ENCODE measurements at places on chromosomes 11 and 22.
A peak's percentile ranks its signal among the peaks of the same experiment; 100 is the strongest.

DNA sequence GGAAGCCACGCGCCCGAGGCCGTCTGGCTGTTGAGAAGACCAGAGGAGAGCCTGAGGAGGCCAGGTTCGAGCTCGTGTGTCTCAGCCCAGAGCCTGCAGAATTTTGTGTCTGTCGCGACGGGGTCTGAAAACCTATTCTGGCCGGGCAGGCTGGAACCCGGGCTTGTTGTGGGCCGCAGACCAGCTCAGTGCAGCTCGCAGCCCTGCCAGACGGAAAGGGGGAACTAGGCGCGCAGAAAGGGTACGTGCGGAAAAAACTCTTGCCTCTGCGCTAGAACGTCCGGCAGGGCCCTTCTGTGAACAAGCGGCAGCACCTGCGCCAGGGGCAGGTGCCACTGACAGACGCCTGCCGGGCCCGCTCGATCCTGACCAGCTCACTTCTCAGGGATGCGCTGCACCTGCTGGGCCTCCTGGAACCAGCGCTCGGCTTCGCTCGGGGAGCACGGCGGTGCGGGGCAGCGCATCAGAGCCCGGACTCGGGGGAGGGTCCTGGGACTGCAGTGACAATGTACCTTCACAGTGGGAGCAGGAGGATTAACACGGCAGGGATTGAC lies 409.3 kb downstream of the BRD1 start:
- DNase-seq = no peak

DNA sequence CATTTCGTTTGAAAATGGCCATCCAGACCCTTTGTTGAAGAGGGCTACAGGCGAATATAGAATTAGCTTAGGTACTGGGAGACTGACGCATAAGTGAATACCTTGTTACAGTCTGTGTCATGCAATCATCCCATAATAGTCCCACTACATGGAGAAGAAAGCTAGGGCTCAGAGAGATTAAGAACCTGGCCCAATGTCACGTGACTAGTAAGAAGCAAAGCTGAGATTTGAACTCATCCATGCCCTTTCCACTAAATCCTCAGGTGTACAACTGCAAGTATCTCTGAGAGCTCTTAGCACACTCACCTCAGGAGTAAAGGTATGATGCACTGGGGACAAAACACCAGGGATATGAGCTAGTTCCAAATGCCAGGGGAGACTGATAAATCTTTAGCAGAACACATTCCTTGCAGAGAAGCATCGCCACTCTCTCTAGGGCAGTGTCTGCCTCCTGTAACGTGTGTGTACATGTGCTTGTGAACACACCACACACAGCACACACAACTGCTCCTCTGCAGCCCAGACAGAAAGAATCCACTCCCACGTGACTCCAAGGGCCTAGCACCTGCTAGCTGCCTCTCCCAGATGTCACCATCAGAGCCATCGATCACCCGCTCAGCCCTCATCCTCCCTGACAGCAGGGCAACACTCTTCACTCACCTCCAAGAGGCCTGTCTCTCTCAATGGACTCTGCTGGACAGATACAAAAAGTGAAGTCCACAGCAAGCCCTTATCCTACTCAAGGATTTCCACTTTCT lies 402.8 kb downstream of the NXPE2 start:
- DNase-seq = no peak

GRCh38 chr11:60872124-60872960 lies 5.0 kb downstream of the ZP1 start:
- DNase-seq = no peak

GRCh38 chr11:62796281-62796680 lies 4.5 kb upstream of the TMEM223 start:
- DNase-seq = no peak

GRCh38 chr11:123509737-123510578 lies 79.9 kb downstream of the GRAMD1B start:
- DNase-seq = no peak

- no peak for DNase-seq
Observed at GRCh38 chr11:41659985-41660384, 200.5 kb upstream of the LRRC4C start.

- DNase-seq = no peak
Observed at GRCh38 chr22:48952256-48953102, 875.2 kb downstream of the BRD1 start.

DNA sequence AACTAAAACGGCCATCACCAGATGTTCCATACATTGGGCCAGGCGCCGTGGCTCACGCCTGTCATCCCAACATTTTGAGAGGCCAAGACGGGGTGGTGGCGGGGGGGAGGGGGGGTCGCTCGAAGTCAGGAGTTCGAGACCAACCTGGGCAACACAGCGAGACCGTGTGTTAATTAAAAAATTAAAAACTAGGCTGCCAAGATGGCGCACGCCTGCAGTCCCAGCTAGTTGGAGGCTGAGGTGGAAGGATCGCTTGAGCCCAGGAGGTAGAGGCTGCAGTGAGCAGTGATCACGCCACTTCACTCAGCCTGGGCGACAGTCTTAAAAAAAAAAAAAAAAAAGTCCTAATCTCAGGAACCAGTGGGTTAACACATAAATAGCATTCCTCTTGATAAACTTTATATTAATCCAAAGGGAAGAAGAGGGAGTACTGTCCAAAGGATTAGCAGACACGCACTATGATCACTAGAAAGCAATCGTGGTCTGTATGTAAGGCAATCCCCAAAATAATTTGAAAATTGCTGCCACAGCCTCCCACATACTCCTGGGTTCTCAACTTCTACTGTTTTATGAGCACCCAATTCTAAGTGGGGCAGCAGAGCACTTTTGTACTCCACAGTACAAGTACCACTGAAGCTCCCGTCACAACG lies 604 bp downstream of the PUS3 start:
- no peak for DNase-seq

DNA sequence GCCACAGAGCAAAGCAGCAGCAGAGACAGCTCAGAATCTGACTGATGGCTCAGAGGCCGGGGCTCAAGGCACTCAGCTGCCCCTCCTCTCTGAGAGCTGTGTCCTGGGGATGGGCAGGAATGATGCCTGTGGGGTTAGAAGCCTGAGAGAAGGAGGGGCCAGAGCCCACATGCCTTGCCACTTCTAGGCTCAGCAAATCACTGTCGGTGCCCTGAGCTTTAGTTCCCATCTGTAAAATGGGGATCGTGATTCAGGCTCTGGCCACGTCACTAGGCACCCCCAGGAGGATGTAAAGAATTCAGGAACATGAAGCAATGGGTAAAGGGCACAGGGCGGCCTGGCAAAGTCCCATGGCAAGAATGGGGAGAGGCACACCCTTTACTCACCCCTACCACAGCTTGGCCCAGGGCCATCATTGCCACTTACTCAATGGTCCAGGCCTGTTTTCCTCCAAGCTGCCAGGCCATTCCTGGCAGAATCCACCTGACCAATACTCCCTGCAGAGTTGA lies 3.4 kb upstream of the CDC42EP2 start:
- DNase-seq = no peak

DNA sequence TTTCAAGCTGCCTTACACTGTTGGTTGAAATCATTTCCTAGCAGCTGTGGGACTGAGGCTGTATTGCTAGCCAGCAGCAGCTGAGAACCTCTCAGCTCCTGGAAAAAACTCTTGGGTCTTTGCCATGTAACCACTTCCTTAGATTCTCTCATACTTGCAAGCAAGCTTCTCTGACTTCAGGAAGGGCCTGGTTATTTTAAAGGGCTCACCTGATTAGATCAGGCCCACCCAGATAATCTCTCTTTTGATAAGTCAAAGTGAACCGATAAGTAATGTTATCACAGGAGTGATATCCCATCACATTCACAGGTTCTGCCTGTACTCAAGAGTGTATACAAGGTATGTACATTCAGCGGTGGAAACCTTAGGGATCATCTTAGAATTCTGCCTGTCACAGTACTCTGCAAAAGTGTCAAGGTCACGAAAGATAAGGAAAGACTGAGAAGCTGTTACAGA lies 7.4 kb upstream of the CLPB start:
- DNase-seq = no peak

DNA sequence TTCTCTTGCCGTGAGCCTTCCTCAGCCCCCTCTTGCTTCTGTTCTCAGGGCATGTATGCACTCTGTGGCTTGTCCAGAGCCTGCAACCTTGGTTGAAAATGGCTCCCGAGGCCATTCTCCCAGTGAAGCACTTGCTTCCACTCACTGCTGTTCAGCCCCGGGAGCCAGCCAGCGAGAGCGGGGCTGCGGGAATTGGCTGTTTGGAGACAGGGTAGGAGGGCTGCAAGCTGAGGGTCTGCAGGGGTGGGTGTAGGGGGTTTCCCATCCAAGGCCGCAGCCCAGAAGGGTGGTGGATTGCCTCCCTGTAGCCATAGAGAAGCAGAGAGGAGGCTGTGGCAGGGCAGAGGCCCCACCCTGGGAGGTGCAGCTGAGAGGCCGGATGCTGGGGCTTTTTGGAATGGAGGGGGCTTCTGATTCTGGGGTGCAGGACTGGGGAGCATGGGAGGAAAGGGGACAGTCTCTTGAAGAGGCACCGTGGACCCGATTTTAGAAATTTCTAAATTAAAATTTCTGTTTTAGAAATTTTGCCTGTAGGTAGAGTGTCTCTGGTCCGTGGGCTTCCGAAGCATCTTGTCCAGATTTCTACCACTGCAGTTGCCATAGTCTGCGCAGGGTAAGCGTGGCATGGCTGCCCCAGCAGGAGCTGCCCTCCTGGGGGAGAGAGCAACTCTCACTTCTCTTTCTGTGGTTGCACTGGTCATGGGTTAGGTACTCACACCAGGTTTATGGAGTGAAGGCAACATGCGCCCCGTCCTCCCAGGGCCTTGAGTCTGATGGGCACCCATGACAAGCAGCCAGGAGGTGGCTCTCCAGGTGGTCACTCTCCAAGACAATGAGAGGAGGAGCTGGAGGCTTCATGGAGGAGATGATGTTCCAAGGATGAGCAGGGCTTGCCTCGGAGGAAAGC lies 100.2 kb downstream of the TBC1D22A start:
- no peak for DNase-seq

- DNase-seq = no peak
Observed at GRCh38 chr11:73269459-73270015, 2.6 kb upstream of the P2RY6 start.

- DNase-seq = no peak
Observed at GRCh38 chr11:14184028-14184940, 174.7 kb downstream of the RRAS2 start.

DNA sequence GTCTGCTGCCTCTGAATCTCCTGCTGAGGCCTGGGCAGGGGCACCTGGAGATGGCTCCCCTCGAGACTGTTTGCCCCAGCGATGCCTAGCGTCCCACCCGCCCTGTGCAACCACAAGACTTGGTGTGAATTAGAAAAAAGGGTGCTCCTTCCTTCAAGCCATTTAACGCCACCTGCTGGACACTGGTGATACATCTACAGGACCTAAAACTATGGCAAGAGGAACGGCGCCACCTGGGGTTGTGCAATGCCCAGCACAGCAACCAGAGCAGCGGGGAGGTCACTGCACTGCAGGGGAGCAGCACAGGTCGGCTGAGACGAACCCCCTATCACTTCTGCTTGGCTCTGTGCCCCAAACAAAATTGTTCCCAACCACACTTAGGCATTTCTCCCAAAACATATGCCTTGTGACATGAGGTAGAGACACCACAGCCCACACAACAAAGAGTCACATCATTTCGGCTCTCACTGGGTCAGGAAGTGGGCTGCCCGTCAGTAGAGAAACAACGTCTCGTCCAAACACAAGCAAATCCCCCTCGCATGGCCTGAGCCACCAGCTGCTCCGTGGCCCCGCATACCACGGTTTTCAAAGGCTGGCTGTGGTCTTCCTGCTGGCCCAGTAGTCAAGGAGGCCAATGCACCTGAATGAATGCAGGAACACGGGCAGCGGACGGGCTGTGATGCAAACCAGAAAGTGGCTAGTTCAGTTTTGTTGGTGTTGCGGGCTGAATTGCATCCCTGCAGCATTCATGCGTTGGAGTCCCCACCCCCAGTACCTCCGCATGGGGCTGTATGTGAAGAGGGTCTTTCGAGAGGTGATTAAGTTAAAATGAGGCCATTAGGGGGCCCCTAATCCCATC lies 171.9 kb downstream of the SHANK2 start:
- DNase-seq = peak; percentile 2

DNA sequence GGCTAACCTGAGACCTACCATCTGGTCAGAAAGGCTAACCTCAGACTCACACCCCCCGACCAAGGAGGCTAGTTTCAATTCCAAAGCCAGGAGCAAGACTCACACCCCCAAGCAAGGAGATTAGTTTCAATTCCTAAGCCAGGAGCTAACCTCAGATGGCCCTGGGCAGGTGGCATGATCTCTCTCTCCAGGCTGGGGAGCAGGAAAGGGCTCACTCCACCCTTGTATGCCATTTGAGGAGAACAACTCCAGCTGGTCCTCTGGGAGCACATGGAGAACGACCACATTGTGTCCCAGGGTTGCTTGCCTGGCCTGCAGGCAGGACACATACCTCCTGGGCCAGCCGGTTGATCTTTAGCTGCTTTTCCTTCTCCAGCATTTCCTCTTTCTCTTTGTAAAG lies 32.6 kb downstream of the USH1C start:
- no peak for DNase-seq

DNA sequence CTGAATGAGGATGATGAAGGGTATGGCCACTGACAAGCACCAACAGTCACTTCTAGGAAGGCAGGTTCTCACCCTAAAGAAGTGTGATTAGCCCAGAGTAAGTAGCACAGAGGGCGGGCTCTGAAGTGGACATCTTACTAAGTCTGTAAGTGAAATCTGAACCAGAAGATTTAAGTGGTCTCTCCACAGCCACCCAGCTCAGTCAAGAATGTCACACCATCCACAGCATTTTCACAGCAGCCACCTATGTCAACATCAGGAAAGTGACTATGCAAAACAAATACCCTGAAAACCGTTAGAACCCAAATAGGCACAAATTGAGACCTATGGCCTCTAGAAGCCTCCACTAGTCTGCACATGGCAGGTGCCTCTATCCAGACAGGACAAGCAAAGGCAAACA lies 23.0 kb upstream of the STK33 start:
- DNase-seq = no peak

DNA sequence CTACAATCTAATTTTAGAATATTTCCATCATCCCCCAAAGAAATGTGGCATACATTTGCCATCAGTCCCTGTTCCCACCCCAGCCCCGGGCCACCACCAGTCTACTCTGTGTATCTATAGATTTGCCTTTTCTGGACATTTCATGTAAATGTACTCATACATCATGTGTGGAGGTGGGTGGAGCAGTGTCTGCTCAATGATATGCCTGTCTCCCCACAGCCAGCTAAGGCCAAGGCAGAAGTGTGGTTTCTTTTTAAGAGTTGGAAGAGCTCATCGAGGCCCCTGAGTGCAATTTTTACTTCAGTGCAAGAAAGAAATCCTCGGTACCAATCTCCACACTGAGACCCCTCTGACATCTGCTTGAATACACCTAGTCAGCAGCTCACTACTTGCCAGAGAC lies 80.5 kb downstream of the TP53I11 start:
- DNase-seq = no peak

DNA sequence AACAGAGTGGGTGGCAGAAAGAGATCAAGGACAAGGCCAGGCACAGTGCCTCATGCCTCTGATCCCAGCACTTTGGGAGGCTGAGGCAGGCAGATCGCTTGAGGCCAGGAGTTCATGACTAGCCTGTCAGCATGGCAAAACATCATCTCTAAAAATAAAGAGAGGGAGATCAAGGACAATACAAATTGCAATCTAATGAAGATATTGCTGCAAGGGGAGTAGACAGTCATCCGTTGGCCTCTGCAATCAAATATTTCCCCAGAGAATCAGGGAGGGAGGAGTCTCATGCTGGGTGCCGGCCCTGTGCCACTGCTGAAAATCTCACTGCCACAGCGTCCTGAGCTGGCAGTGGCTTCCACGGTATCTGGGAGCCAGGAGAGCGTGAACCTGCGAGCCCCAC lies 19.4 kb upstream of the IL17RA start:
- no peak for DNase-seq

Measured in T-cell (primary cell).